Breast epithelium (tissue), 4 donors: ENCODE measurements at places on chromosomes 16 and 17. TPM values are rescaled to one million over a fixed set of nuclear protein-coding genes. Genes with fewer than 3 reads are reported as not detected.

The PLCG2 gene
- 24.3 TPM for total RNA-seq

The HCRT gene
- not detected for total RNA-seq

The CD300LF gene
- total RNA-seq, result 0.32 TPM

The ZP2 gene
- total RNA-seq, result not detected

The SULT1A4 gene
- total RNA-seq, result 15.2 TPM

The TPSB2 gene
- 22.4 TPM for total RNA-seq

- DNase-seq, result peak; percentile 79
Observed at GRCh38 chr17:17151962-17152361, 54.2 kb downstream of the PLD6 start.

DNA sequence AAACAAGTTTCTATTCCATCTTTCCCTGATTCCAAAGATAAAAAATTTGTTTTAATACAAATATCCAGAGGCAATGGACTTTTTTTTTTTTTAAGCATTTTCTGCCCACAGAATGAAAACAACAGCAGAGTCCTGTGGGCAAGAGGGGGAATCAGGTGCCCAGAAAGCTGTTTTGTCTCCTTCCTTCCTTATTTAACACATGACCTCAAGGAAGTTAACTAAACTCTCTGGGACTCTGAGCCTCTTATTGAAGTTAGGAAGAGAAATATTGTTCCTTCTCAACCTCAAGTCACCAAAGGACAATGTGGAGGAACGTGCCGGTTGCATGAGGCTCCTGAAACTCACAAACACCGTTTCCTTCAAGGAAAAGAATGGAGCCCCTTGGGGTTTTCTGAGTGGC lies 34.9 kb downstream of the LITAF start:
- no peak for DNase-seq

DNA sequence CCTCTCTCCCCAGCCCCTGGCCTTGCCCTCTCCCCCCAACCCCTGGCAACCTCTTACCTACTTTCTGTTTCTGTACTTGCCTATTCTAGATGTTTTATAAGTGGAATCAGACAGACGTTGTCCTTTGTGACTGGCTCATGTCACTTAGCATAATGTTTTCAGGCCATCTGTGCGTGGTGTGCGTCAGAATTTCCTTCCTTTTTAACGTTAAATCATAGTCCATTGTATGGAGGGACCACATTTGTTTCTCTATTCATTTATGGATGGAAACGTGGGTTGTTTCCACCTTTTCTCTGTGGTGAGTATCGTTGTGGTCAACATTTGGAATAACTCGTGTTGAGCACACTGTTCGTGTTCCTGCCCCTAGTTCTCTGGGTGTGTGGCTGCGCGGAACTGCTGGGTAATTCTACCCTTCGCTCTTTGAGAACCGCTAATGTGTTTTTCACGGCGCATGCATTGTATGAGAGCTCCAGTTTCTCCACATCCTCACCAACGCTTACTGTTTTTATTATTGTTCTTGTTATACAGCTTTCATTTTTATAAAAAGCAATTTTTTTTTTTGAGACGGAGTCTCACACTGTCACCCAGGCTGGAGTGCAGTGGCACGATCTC lies 26.3 kb downstream of the ACTG1 start:
- no peak for DNase-seq

DNA sequence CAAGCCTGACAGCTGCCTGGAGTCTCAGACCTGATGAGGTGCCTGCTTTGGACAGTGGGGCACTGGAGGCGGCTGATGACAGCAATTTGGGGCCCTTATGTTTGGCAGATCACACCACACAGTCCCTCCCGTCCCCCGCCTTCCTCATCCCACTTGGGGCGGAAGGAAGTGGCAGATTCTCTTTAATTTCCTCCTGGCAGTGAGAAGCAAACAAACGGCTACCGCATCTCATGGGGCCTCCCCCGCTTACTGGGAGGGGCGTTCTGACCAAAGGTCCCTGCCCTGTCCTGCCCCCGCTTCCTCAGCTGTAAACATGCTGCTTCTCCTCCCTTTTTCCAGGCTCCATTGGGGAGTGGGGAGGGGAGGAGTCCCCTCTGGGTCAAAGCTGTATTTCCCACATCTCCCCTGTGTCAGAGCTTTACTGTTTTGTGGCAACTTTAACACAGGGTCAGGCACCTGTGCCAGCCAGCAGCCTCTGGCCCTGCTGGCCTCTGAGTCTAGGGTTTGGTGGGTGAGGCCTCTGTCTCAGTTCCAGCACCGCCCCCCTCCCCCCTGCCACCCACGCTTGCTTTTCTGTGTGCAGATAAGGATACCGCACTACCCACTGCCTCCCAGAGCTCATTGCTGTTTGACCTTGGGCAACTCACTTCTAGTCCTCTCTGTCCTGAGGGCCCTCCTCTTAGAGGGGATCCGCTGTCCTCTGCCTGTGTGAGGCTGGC lies 5.4 kb upstream of the NFATC3 start:
- no peak for DNase-seq

GRCh38 chr17:27996202-27997043 lies 46.1 kb upstream of the NLK start:
- no peak for DNase-seq

- peak; percentile 40 for DNase-seq
Observed at GRCh38 chr16:85556456-85557082, 56.6 kb upstream of the GSE1 start.

DNA sequence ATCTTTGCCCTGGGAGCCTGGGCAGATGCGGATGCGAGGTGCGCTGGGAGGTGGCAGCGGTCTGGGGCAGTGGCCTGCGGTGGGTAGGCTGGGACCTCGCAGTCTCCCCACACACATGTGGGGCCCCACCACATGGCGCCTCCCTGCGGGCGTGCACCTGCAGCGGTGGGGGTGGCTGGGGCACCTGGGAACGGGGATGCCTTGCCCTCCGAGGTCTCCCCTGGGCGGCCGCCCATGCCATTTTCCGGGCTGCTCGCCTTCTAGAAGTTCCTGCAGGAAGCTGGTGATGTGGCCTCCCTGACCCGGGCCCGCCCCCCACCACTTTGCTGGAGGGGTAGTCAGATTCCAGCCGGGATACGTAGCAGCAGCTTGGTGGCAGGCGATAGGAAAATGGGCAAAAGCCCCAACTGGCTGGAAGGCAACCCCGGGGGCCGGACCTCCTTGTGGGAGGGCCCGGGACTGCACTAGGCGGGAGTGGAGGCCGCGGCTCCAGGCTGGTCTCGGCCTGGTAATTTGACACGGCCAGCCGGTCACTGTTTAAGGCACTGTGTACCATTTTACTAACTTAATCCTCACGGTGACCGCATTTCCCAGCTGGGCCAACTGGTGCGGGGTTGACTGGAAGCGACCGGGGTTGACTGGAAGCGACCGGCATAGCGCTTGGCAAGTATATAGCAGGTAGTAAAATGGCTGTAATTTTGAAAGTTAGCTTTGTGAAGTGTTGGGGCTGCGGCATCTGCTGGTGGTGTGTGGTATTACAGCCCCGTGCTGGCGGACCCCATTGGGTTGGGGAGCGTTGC lies 38.5 kb downstream of the IGF2BP1 start:
- DNase-seq, result peak; percentile 65

DNA sequence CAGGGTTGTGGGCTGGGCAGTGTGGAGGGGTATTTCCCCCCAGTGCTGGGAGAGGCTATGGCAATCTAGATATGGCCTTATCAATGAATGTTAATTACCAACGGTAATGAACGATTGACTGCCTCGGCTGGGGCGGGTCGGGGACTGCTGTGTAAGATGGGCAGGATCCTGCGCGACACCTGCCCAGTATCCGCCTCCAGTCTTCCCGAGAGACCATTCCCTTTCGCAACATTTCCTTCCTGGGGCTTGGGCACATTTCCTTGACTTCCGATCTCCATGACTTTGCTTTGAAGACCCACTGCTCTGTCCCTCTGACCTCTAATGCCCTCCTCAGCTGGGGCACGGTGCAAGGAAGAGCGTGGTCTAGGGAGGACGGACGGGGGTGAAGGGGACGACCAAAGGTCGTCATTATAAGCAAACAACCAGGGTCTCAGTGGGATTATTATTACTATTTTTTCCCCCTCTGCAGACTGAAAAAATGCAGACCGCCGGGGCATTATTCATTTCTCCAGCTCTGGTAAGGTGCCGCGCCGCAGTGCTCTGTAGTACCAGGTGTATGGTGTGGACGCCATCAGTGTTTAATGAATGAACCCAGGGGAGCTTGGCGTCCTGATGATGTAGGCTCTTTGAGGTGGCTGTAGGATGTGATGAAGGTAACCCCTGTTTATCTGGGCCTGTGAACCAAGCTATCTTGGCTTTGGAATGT lies 506 bp downstream of the ATP5MC1 start:
- no peak for DNase-seq

GRCh38 chr16:77850636-77851333 lies 62.4 kb downstream of the VAT1L start:
- no peak for DNase-seq

- DNase-seq, result no peak
Observed at GRCh38 chr17:16013943-16014407, 14.4 kb downstream of the TTC19 start.

GRCh38 chr16:67396159-67397035 lies 3.1 kb upstream of the TPPP3 start:
- DNase-seq, result peak; percentile 69
